Stimulated activated CD8-positive, alpha-beta memory T cell treated with anti-CD3 and anti-CD28 coated beads, Interleukin-4, amount 100 ng/mL, for 1 hour (primary cell): ENCODE measurements at places on chromosomes 5 and 9.

GRCh38 chr5:120510098-120510637 lies 46.1 kb downstream of the PRR16 start:
- DNase-seq, result no peak

DNA sequence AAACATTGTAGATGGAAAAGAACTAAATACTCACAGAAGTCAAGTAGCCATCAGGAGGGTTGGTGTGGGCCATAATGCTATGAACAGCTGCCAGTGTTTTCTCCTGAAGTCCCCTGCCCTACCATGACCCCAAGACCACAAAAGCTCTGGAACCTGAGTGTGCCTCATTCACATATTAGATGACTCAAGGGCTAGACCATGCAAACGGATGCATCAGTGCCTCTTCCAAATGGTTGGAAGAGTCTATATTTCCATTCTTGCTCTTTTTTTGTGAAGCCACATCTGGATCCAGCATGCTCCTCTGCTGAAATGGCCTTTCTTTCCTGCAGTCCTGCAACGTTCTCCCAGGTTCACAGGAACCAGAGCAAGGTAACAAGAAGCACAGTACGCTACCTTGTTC lies 136.6 kb upstream of the EPB41L4A start:
- no peak for DNase-seq

DNA sequence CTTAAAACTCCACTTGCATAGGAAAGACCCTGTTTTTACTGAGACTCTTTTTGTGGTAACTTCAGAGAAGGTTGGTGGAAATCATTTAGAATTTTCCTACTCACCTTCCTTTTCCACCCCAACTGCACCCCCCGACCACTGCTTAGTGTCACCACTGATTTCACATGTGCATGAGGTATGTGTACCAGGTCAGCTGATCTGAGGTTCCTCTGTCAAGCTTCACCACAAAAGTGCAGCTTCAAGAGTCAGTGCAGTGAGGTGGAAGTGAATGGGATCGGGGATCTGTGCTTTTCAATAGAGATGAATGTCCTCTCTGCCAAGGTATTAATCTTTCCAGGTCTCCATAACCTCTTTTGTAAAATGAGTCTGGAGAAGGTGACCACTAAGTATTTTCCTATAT lies 260.5 kb upstream of the WWC1 start:
- DNase-seq, result no peak

DNA sequence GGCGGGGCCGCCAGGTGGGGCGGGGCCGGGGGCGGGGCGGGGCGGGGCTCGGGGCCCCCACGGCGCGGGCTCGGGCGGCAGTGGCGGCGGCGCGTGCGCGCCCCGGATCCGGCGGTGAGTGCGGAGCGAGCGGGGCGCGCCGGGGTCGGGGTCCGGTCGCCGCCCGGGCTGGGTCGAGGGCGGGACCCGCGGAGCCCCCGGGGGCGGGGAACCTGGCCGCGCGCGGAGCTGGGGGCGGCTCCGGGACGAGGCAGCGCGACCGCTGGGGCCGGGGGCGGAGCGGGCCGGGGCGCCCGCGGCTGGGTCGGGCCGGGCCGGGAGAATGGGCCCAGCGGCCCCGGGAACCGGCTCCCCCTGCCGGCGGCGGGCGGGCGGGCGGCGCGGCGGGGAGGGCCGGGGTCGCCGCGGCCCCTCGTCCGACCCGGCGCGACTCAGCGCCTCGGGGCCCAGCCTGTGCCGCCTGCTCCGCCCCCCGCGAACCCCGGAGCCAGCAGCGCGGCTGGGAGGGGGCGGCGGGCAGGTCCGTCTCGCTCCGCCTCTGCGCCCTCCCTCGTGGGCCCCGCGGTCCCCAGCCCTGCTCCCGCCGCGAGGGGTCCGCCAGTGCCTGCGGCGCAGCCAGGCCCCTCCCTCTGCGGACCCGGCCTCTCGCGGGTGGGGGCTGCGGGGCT lies 3.1 kb downstream of the EGFL7 start:
- DNase-seq, result no peak

- DNase-seq, result no peak
These were observed 466.9 kb upstream of the ARRDC3 start for GRCh38 chr5:91850031-91850430.

DNA sequence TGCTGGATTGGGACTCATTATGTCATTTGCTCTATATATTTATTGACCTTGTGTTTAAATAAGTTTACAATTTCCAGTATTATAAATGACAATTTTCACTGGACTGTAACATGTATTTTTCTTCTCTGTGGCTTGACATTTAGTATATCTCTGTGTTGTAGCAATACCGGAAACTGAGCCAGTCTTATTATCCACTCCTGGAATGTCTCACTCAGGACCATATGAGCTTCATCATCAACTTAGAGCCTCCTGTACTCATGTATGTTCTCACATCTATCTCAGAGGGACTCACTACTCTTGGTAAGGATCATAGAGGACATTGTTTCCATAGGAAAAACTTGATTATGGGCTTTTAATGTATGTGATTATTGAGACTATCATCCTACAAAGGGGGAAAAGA lies 66.5 kb upstream of the TLX3 start:
- DNase-seq, result no peak

GRCh38 chr5:99070362-99070761 lies 141.6 kb upstream of the CHD1 start:
- DNase-seq, result no peak

- no peak for DNase-seq
These were observed 41.1 kb downstream of the ISOC1 start for GRCh38 chr5:129135633-129136032.

DNA sequence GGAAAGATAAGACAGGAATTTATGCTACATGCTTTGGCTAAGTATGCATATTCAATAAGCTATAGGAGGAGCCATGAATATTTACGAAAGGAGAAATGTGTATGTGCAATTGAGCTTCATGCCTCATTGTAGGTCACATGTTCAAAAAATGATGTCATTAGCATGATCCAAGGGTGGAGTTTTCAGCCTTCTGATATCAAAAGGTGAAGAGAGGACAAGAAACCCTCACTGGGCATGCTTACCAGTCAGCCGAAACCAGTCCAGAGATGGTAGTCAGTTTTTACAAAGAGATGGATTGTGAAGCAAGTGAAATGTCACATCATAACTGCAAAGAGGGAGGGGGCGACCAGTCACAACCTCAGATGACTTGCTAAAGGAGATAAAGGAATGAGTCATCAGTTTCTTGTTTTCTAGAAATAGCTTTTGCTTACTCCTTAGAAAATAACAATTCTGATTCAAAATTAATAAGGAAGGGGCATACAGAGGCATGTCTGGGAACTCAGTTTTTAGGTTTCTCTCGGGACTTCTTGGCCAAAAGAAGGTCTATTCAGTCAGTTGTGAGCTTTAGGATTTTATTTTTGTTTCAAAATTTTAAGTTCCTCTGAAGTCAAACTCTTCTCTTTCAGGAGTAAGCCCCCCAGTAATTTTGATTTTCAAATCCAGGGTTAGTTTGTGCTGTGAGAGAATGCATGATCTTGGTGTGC lies 1067.8 kb upstream of the EDIL3 start:
- DNase-seq, result no peak

DNA sequence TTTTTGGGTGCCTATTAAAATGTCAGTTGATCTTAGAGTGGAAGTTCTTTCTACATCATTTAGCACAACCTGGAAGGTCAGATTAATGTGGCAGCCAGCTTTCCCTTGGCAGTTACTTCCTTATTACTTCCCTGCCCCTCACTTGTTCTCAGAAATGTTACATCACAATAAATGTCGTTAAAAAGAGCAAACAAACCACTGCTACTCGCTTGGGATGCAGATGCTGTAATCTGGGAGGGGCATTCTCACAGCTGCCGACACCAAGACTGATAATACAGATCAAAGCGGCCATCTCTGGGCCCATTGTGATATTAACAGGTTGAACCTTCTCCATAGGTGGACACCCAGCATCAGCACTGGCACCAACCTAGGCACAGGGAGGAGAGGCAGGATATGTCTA lies 29.3 kb downstream of the PLAC8L1 start:
- DNase-seq, result no peak

- no peak for DNase-seq
These were observed 57.6 kb downstream of the PFDN1 start for GRCh38 chr5:140245341-140245740.
